Activated effector memory CD4-positive, alpha-beta T cell treated with Interleukin-2 at 50 U/mL for 16 hours (primary cell): ENCODE measurements at places on chromosomes 3 and 15.
A peak's percentile ranks its signal among the peaks of the same experiment; 100 is the strongest.

DNA sequence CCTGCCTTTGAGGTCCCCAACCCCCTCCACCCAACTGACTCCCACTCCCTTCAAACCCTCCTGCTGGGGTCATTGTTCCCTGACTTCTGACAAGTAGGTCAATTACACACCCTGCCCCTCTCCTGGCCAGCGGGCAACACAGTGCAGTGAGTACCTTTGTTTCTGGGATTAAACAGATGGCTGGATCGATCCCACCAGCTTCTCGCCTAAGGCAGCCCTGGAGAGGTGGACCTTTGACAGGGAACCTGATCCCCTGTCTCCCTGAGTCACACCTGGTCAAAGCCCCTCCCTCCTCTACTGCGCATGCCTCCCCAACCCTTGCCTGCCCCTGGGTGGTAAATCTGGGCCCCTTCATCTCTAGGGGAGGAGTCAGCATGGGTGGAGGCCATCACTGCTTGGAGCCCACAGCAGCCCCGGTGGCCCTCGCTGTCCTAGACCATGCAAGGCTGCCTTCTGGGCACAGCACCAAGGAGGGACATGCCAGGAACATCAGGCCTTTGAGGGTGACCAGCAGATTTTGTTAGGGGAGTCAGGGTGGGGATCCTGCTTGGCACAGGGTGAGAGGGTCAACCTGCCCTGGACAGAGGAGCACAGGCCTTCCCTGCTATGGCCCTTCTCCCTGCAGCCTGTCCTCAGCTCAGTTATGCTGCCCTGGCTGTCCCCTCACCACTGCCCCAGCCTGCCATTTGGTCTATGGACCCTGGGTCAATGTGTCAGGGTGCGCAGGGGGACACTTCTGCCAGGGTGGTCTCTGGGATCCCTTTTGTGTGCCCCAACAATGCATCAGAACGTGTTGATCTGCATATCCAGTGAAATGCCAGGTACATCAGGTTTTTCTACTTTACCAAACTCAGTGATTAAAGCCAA, 9.8 kb upstream of the PRR23E start:
- no peak for DNase-seq

- DNase-seq, result no peak
These were observed 46.5 kb downstream of the CD86 start for GRCh38 chr3:122101646-122102045.

DNA sequence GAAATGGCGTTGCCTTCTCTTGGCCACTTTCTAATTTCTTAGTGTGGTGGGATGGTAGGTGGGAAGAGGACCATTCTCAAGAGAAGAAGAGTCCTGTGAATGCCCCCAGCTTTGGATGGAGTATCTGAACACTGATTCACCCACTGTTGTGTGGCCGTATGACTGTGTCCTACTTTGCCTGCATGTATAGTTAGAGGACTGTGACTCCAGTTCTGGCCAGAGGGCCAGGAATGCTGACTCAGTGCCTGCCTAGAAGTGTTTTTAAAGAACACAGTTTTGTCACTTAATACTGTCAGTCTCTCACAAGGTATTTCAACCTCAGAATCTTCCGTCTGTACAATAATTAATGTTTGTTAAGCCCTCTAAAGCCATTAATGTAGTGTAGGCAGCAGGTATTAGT, 2.1 kb downstream of the SEC61A1 start:
- no peak for DNase-seq

DNA sequence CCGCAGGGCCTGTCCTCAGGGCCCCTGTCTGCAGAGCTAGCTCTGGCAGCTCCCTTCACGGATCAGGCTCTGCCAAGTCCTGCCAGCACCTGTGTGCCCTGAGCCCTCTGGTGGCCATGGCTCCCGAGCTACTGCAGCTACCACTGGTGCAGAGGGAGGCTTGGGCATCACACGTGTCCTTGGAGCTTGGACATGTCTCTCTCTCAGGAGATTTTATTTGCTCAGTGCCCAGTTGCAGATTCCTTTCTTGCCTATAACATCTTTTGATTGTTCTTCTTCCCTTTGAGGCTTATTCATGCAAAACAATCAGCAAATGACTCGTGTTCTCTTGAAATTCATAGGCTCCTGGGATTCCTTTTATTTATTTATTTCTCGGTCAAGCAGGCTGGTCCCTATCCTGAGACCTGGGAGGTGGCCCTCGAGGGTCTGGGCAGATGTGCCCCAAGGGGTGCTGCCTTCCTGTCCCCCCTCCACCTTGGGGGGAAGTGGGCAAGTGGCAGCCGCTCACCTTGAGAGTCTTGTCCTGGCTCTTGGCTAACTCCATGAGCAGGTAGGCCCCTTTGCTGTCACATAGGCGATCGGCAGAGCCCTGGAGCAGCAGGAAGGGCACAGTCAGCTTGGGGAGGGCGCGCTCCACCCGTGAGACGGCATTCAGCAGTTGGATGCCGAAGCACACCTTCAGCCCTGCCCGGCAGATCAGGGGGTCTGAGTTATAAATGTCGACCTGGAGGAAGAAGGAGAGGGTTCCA, 21.9 kb downstream of the ABTB1 start:
- peak; percentile 29 for DNase-seq

DNA sequence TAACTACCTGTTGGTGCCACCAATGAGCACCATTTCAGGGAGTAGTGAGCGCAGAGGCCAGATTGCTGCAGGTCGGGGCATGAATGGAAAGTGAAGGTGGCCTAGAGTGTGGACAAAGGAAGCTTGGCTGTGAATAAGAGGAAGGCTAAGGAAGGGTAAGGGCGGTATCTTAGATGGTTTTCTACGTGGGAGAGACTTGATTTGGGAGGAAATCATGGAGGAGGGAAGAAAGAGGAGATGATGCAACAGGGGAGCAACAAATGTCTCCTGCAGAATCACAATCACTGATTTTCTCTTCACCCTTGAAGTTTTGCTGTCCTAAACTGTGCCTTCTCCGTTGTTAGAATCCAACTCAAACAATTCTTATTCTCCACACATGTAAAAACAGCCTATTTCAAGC, 21.8 kb downstream of the NME9 start:
- DNase-seq, result no peak

DNA sequence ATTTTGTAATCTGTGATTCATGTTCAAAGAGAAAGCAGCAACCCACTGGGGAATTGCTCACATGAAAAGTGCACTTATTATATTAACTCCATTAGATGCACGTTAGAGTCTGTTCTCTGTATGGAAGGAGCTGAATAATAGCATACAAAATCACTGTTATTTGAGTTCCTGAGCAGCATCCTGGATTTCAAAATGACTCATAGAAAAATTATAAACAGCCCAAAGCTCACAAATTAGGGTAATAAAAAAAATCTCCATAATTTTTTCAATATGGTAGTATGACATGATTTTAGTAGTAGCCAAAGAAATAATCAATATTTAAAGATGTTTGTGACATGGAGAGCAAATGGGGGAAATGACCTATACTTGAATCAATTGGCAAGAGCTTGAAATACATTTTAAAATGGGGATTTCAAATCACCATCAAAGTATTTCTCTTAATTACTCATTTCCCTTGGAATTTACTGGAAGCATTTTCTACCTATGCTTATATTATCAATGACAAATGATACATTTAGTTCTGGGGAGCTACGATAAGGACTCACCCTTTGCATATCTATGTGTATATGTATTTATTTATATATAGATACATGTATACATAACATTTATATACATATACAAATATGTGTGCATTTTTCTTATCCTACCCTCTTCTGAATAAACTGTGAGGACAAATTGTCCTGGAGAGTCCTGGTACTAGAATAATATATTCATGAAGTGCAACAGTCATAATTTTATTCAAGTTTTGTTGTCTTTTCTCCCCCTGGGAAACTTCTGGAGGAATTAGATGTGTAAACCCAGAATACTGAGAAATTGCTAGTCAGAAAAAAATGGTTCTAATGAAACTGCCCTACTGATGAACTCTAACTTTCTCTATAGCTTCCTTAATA, 116.3 kb downstream of the RPL22L1 start:
- no peak for DNase-seq

GRCh38 chr15:100703671-100704070, 101.3 kb downstream of the ASB7 start:
- DNase-seq, result no peak

DNA sequence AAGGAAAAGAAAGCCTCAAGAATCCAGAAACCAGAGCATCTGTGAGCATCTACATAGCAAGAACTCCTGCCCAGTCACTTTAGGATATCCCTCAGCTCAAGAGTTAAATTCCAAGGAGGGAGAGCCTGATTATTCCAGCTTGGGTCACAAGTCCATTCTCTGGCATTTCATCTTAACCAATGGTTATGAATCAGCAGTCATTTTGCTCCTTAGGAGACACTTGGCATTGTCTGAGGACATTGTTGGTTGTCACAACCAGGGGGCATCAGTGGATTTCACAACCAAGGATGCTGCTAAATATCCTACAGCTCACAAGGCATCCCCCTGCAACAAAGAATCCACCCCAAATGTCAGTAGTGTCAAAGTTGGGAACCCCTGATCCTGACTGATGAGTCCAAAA, 51.0 kb upstream of the LMCD1 start:
- no peak for DNase-seq

DNA sequence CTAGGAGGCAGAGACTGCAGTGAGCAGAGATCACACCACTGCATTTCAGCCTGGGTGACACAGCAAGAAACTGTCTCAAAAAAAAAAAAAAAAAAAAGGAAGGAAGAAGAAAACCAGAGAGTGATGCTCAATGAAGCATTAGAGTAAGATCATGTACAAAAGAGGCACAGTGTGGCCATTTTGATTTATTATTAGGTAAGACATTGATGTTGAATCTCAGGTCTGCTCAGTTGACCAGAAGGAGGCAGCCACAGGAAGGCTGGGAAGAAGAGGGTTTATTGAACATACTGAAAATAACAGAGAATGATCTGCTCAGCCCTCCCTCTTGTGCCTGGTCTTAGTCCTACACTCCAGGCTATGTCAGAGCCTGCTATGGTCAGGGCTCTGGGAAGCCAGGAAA, 15.6 kb downstream of the LRRK1 start:
- DNase-seq, result no peak
